Ammon's horn (tissue), 1 donor: ENCODE measurements at places on chromosomes 1 and 21.
A peak's percentile ranks its signal among the peaks of the same experiment; 100 is the strongest.

- DNase-seq = no peak
These were observed 14.7 kb upstream of the NBPF11 start for GRCh38 chr1:148166558-148167492.

DNA sequence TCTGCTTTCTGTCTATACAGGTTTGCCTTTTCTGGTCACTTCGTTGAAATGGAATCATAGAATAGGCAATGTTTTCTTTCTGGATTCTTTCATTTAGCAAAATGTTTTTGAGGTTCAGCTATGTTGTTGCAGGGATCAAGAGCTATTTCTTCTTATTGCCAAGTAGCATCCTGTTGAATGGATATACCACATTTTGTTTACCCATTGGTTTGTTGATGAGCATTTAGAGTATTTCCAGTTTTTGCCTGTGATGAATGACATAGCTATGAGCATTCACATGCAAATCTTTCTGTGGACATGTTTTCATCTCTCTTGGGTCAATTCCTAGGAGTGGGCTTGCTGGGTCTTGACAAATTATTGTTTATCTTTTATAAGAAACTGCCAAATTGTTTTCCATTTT lies 115.5 kb downstream of the ACTL8 start:
- DNase-seq = no peak

GRCh38 chr1:111989531-111990025 lies at the start of gene KCND3:
KCND3 (minus strand) TSS chr1:111989668.
- peak; percentile 57 for DNase-seq

- no peak for DNase-seq
These were observed 110.6 kb upstream of the PLPPR5 start for GRCh38 chr1:99115231-99115630.

GRCh38 chr1:109750920-109751319 lies 10.1 kb upstream of the GSTM3 start:
- no peak for DNase-seq

GRCh38 chr21:16040601-16041000 lies 310.8 kb downstream of the USP25 start:
- no peak for DNase-seq

GRCh38 chr21:19981938-19982337 lies 1016.3 kb upstream of the NCAM2 start:
- DNase-seq = no peak

DNA sequence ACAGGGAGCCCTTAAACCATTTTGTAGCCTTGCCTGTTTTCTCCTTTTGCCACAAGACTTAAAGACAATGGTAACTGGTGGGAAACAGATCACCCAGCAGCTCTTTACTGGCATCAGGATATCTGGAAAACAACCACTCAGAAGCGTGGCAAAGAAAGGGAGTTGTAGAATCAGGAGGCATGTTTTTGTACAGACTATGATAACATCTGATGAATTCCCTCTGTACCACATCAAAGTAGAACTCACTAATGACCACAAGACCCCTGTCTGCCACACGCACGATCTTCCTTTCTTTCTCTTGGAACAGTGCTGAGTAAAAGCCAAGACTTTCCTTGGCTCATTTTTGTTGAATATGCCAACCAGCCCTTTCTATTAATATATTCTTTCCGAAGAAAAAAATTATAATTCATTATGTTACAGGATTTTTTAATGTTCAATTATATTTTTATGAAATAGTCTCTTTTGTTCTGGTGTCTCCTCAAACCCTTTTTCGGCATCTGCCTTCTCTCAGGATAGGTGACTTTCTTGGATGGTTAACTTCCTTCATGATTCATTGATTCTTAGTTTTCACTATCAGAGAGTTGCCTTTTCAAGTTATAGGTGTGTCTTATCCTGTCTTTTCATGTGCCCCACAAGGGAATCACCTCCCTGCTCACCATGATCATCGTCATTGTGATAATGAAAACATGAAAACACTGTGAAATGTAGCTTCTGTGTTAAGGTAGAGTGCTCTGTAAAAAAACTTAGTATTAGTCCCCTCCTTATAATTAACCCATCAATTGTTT lies 7.9 kb upstream of the PHGDH start:
- no peak for DNase-seq

- peak; percentile 18 for DNase-seq
These were observed 717 bp upstream of the BATF3 start for GRCh38 chr1:212700223-212700891.

DNA sequence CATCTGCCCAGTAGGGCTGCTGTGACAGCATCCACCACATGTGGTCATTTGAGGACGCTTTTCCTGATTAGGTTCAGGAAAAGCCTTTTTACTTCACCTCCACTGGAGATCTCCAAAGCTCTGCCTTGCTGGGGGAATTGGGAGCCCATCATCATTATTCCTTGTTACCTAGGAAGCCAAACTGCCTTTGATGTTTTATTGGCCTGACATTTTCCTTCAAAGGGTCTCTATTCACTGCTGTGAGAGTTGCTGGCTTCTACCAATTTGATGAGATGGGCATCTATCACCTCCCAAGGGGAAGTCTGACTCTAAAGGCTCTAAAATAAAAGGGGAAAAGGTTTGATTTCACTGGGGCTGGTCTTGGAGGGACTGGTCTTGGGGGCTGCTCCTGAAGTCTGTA lies 678.6 kb downstream of the PTPRU start:
- DNase-seq = no peak

- DNase-seq = no peak
These were observed 17.7 kb upstream of the KDM4A start for GRCh38 chr1:43632135-43632670.

DNA sequence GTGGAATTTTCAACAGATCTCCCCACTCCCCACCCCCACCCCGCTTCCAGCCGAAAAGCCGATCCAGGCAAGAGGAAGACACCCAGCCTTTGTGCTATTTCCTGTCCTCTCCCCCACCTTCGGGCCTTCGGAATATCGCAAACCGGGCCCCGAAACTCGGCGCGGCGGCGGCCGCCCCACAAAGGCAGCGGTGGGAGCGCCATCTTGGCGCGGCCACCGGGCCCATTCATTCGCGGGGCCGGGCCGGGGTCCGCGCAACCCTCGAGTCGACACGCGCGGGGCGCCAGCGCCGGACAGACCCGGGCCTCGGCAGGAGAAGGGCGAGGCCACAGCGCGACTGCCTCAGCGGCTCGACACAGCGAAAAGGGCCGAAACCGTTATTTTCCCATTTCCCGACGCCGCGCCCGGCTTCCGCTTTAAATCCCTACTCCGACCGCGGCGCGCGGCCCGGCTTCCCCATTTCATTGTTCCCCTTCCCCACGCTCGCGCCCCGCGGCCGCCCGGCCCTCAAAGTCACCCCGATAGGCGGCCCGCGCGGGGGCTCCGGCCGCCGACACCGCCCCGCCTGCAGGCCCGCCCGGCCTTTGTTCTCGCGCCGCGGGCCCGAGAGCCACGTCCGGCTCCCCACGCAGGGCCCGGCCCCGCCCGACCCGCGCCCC lies 911 bp downstream of the GNB1 start:
- no peak for DNase-seq

GRCh38 chr1:211490038-211490678 lies 1.8 kb downstream of the RD3 start:
- no peak for DNase-seq

DNA sequence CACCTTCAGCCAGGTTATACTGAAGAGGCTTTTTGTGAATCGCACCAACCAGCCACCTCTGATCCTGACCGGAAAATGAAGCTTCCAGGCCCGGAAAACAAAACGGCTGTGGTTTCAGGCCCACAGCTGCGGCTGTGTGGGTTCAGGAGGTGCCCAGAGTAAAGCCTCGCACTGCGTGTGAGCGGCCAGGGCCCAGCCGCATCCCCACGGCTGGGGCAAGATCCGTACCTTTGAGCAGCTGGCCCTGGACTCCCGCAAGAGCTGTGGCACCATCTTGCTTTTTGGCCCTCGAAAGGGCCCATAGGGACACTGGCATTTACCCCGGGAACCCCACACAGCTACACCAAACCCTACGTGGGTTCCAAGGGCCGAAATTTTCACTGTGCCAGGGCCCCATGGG lies 63.0 kb downstream of the GLUL start:
- no peak for DNase-seq

GRCh38 chr1:25929016-25929415 lies 22.8 kb upstream of the STMN1 start:
- no peak for DNase-seq

DNA sequence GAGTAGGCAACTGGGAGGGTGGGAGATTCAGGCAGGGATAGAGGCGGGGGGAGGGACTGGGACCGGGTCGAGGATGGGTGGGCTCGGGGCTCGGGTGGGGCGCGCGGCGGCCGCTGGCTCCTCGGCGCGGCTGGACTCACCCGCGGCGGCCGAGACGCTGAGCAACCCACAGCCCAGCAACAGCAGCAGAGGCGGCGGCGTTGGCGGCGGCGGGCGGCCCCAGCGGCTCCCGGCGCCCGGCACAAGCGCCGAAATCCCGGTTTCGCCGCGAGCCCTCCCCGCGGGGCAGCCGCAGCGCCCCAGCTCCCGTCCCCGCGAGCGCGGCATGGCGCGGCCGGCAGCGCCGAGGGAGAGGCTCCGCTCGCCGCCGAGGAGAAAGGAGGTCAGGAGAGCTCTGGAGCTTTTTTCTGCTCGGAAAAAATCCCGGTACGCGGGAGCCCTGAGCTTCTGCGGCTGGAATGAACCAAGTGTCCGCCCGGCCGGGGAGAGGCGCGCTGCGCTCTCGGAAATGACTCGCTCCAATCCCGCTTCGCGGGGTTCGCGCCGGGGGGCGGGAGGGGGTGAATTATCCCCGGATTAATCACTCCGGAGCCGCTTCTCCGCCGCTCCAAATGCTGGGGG lies at the start of gene CSMD2:
CSMD2 (minus strand) TSS at position 460 of the 621 bp plus-strand sequence; CDS start at position 327, 133 bp downstream.
- DNase-seq = peak; percentile 74

GRCh38 chr21:44569861-44570517 lies 3.5 kb upstream of the KRTAP10-4 start:
- DNase-seq = no peak

DNA sequence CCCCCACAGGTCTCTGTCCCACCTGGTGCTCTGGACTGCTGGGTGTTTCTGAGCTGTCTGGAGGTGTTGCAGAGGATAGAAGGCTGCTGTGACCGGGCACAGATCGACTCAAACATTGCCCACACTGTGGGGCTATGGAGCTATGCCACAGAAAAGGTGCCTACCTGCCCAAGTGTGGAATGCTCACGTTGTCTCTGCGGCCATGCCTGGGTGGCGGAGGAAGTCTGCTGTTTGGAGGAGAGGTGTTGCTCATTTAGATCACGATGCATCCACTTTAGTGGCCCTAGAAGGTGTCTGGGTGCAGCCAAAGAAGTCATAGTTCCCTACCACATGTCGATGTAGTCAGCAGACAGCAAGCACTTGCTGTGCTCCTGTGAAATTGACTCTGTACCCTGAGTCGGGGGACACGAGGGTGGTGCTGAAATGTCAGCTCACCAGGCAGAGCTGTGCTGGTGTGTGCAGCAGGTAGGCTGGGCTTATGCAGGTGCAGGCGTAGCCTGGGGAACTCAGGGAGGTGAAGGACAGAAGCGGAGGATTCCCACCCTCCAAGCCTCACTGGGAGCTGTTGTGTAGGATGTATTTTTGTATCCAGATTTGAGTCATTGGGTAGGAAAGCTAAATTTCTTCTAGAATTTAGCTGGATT lies 32.8 kb upstream of the PWP2 start:
- no peak for DNase-seq

DNA sequence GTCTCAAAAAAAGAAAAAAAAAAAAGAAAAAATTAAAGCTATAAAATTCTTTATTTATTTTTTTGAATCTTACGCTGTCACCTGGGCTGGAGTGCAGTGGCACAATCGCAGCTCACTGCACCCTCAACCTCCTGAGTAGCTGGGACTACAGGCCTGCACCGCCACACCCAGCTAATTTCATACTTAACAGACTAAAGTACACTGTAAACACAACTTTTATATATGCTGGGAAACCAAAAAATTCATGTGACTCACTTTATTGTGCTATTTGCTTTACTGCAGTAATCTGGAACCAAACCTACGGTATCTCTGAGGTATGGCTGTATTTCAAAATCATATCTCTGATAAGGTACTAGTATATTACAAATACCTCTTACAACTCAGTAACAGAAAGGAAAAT lies 40.3 kb downstream of the HSF2BP start:
- DNase-seq = no peak

- peak; percentile 80 for DNase-seq
These were observed 89.5 kb upstream of the CD53 start for GRCh38 chr1:110783292-110783918.

DNA sequence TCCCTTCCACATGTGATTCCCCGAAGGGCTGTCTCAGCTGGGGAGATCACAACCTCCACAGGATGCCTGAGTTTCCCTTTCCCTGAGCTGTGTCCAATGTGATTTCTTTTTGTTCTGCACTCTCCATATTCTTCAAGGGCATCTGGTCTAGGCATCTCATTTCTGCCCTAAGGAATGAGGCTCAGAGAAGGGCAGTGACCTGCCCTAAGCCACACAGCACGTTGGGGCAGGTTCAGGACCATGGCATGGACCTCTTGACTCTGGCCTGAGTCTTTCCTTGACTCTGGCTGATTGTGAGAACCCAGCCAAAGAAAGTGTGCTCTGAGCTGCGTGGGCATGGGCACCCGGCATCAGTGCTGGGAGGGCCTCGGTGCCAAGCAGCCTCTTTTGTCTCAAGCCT lies 590.3 kb downstream of the PTPRU start:
- DNase-seq = no peak
